ENCODE measurements at places on chromosomes 6 and 20.

DNA sequence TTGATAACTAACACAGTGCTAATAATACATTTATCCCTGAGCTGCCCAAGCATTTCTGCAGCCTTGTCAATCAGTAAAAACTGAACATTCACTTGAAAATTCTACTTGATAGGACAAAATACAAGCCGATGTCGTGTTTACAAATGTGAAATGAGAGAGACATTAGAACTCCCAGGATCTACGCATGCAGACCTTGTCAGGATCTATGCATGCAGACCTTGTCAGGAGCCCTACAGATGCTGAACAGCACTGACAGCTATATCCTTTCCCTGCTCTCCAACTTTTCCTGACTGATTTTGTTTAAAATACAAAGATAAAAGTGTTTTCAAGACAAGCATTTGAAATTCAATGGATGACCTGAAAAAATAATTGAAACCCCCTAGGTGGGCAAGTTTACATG, 28.9 kb downstream of the INSM1 start:
- no peak for DNase-seq

- no peak for DNase-seq
Measured at GRCh38 chr6:132598473-132598872, 8.9 kb upstream of the TAAR5 start.

DNA sequence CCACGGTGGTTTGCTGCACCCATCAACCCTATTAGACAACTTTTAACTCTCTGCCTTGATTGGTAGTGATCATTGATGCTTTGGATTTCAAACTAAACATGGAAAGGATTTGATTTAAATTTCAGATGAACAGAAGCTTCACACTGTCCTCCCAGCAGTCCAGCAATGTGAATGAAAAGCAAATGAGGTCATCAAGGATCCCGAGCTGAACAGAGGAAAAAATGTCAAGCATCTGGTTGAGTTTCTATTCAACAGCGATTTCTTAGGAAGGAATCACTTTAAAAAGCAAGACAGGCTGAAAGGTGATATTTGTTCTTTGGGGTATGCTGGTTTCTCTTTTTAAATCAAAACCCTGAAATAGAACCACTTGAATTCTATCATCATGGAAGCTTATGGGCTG, 10.6 kb upstream of the SAMD3 start:
- no peak for DNase-seq

GRCh38 chr6:150403458-150404246, 34.8 kb downstream of the IYD start:
- DNase-seq: no peak

DNA sequence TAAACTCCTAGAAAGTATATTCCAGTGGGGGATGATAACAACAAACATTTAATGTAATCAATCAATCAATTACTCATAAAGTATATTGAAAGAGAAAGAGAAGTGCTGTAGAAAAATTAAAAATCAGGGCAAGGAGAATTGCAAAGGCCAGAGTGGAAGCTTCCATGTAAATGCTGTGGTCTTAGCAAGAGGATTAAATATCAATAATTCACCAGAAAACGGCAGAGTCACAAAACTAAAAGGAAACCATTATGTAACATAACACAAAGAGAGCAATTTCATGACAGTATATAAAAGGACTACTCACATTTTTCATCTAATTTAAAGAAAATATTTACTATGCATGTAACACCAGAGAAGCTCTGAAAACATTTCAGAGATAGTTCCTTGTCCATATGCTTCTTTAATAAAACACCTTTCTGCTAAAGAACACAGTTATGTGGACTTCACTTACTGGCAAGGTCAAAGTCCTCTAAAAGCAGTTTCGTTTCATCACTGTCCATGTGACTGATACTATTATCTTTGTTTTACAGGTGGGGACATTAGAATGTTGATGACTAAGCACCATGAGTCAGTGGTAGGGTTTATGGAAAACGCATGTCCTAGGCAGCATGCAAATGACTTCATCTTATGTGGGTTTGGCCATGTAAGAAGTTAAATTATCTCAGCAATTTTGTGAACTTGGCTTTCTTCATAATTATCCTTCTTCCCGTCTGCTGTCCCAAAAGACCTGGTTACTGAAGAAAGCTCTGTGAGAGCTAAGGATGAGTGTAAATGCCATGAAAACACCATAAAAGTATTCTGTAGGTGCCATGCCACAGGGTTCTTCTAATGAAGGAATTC, 185.8 kb upstream of the TENT5A start:
- DNase-seq: peak; percentile 46

GRCh38 chr6:7201732-7202541, 94.2 kb downstream of the RREB1 start:
- DNase-seq: peak; percentile 95

GRCh38 chr6:68046756-68047155, 588.3 kb upstream of the ADGRB3 start:
- DNase-seq: no peak

DNA sequence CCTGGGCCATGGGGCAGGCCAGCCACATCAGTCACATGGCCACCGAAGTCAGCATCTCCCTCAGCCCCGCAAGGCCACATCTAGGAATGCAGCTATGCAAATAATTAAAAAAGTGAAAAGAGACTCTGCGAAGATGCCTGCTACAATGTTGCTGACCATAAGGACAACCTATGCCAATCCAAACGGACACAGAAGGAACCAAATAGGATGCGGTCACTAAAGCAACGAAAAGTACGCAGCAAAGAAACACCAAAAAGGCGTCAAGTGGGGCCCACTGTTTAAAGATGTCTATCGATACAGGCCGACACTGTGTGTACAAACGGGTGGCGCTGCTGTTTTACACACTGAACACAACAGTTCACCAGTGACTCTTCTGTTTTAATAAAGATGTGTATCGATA, 56.4 kb downstream of the TAF4 start:
- DNase-seq: no peak

DNA sequence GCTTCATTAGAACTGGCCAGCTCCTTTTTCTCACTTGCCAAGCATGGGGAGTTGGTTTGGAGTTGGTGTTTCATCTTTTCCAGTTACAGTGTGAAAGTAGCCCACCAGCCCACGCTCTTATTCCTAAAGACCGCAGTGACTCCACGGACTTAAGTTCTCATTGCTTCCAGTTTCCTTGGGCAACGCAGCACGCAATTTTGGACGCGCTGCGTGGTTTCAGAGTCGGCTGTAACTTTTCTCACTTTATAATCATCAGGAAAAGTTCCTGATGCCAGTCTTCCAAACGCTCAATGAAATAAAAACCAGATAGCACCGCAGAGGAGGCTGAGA, 381 bp upstream of the PEX7 start:
- DNase-seq: no peak

DNA sequence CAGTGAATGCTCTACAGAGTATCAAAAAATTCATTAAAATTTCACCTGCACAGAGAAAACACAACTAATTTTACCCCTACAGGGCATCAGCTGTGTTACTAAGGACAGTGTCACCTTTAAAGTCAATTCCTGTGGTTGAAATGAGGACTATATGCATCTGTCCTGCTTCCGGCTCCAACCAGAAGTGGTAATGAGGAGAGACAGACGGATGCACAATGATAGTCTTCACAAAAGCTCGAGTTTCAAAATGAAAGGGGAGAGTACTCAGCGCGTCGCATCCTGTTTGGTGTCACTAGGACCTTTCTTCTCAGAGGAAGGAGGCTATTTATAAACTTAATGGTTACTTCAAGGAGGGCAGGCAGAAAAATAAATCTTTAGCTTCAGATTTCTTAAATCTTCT, 86.5 kb downstream of the LYRM4 start:
- DNase-seq: peak; percentile 29

- DNase-seq: peak; percentile 72
Measured at GRCh38 chr6:13272131-13273046, 55.9 kb downstream of the TBC1D7 start.

DNA sequence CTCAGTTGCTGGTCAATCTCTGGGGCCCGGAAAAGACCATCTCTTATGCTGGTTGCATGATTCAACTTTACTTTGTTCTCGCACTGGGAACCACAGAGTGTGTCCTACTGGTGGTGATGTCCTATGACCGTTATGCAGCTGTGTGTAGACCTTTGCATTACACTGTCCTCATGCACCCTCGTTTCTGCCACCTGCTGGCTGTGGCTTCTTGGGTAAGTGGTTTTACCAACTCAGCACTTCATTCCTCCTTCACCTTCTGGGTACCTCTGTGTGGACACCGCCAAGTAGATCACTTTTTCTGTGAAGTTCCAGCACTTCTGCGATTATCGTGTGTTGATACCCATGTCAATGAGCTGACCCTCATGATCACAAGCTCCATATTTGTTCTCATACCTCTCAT, 4.3 kb downstream of the OR2J3 start:
- no peak for DNase-seq

- no peak for DNase-seq
Measured at GRCh38 chr20:23926526-23926880, 47.0 kb upstream of the CST5 start.

GRCh38 chr20:35093267-35093884, 769 bp upstream of the TRPC4AP start:
- peak; percentile 15 for DNase-seq

- no peak for DNase-seq
Measured at GRCh38 chr6:16944596-16944995, 157.3 kb upstream of the STMND1 start.

DNA sequence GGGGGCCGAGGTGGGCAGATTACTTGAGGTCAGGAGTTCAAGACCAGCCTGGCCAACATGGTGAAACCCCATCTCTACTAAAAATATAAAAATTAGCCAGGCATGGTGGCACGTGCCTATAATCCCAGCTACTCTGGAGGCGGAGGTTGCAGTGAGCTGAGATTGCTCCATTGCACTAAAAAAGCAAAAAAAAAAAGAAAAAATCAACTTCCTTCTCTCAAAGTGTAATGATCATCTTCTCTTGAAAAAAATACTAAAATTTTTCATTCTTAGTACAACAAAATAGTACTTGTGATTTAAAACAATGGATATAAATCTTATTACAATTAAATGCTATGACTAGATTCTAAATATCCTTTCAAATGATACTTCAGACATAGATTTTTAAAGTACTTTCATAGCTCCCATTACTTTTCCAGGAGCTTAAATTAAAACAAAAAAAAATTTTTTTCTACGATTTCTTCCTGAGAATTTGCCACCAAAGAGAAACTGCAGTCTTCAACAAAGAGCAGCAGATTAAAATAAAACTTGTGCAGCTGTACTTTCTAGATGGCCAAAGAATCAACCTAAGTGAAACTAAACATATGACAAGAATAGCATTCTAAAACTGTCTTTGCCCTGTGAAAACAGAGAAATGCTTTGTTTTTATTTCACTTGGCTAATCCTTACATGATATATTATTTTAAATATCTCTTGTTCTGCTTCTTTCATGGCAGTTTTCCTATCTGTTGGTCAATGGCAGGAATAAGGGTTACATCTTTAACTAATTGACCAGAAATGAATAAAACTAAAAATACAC, 75.2 kb downstream of the MAP3K5 start:
- no peak for DNase-seq

GRCh38 chr20:36641506-36641843, 4.5 kb downstream of the SLA2 start:
- no peak for DNase-seq

- DNase-seq: no peak
Measured at GRCh38 chr20:19775353-19776253, 17.5 kb downstream of the RIN2 start.

GRCh38 chr20:51400051-51400926, 142.2 kb downstream of the NFATC2 start:
- DNase-seq: peak; percentile 54

DNA sequence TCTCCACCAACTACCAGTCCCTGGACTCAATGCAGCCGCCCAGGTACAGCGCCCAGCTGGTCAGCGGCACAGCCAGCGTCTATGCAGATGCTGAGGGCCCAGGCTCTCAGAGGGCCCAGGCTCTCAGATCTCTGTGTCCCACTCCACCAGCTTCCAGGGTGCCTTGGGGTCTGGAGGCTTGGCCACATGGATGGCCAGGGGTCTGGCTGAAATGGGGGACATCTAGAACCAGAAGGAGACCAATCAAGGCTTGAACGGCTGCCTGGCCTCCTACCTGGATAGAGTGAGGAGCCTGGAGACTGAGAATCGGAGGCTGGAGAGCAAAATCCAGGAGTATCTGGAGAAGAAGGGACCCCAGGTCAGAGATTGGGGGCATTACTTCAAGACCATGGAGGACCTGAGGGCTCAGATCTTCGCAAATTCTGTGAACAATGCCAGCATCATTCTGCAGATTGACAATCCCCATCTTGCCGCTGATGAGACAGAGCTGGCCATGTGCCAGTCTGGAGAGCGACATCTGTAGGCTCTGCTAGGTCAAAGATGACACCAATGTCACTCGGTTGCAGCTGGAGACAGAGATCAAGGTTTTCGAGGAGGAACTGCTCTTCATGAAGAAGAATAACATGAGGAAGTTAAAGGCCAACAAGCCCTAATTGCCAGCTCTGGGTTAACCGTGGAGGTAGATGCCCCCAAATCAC, 44.1 kb upstream of the GRM4 start:
- DNase-seq: peak; percentile 44

DNA sequence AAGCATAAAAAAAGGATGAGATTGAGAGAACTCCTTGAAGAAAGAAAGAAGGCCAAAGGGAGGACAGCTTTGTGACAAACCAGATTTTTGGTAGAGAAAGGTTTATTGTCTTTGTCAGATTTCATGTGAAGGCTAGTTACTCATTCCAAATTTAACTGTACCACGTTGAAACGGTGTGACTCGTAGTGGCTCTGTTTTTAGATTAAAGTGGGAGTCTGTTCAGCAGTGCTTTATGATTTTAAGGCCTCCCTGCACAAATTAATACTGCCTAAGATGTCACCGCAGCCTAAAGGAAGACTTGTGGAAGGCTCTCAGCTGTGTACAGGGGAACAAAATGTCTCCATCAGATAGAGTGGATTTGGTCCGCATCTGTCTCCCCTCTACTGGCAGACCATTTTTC, 35.9 kb downstream of the CDC40 start:
- DNase-seq: no peak

GRCh38 chr6:169921853-169922824, 170.7 kb downstream of the ERMARD start:
- peak; percentile 62 for DNase-seq

- no peak for DNase-seq
Measured at GRCh38 chr6:47663462-47664216, 34.7 kb upstream of the ADGRF4 start.

- DNase-seq: no peak
Measured at GRCh38 chr6:139439349-139439748, 64.9 kb upstream of the CITED2 start.

DNA sequence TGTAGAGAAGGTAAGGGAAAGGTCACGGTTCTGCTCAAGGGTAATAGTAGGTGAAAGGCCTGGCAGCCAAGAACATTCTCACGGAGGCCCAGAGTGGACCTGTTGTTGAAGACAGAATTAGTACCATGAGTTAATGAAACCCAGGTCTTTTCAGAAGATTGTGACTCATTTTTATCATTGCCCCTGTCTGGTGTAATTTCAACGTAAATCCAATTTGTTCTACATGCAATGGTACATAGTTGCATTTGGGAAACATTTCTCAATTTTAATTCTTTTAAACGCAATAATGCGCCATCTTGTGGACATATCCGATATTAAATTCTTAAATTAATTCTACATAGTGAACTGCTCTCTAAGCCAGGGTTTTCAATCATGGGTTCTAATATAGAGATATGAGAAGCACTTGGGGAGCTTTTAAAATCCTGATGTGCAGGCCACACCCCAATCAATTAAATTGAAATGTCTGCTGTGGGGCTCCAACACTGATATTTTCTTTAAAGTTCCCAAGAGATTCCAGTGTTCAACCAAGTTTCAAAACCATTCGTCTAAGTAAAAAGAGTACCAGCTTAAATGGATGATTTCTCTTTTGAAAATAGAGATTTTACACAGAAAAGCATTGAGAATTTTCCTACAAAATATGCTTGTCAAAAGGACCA, 257.4 kb downstream of the PLCB1 start:
- peak; percentile 80 for DNase-seq

GRCh38 chr20:25372584-25373336, 17.9 kb downstream of the ABHD12 start:
- DNase-seq: no peak

- no peak for DNase-seq
Measured at GRCh38 chr20:17059465-17059864, 167.4 kb upstream of the PCSK2 start.
